ENCODE measurements at places on chromosomes 5 and 9.

GRCh38 chr5:145835848-145836239 is 702 bp upstream of the PRELID2 start:
- no peak for DNase-seq

DNA sequence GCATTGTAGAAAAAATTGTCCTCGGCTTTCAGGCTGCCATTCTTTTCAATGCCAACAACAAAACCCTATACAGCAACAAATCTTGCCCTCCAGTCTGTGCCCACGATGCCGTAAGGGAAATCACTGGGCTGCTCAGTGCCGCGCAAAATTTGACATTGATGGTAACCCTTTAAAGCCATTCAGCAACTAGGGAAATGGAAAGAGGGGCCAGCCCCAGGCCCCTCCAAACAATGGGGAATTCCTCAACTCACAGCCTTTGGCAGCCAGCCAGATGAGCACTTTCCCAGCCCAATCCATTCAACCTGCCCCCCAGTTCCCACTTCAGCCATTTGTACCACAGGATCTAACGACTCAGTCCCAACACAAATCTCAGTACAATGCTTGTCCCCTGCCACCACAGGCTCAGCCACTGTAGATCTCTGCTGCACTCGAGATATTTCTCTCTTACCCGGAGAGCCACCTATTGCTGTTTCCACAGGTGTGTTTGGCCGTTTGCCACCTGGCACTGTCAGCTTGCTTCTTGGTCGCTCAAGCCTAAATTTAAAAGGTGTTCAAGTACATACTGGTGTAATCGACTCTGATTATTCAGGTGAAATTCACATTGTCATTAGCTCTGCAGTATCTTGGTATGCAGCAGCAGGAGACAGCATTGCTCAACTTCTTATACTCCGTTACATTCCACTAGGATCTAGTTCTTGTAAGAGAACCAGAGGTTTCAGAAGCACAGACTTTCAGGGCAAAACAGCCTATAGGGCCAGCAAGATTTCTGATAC is 103.3 kb downstream of the SYK start:
- DNase-seq: no peak

- DNase-seq: no peak
Observed at GRCh38 chr9:92407818-92408217, 3.4 kb upstream of the OGN start.

GRCh38 chr9:86659413-86660046 is 287.8 kb downstream of the GAS1 start:
- no peak for DNase-seq

- no peak for DNase-seq
Observed at GRCh38 chr9:70924895-70925547, 196.4 kb downstream of the TRPM3 start.

DNA sequence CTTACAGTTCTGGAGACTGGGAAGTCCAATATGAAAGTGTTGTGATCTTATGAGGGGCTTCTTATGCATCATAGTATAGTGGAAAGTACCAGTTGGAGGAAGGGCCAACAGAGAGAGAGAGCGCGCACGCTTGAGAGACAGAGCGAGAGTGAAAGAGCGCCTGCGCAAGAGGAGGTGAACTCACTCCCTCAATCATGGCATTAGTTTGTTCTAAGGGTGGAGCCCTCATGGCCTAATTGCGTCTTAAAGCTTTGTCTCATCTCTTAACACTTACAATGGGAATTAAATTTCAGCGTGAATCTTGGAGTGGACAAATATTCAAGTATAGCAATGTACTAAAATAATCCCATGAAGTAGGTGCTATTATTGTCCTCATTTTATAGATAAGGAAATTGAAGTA is 303.2 kb downstream of the OSTF1 start:
- no peak for DNase-seq

- DNase-seq: no peak
Observed at GRCh38 chr5:143019614-143020515, 249.7 kb downstream of the ARHGAP26 start.

DNA sequence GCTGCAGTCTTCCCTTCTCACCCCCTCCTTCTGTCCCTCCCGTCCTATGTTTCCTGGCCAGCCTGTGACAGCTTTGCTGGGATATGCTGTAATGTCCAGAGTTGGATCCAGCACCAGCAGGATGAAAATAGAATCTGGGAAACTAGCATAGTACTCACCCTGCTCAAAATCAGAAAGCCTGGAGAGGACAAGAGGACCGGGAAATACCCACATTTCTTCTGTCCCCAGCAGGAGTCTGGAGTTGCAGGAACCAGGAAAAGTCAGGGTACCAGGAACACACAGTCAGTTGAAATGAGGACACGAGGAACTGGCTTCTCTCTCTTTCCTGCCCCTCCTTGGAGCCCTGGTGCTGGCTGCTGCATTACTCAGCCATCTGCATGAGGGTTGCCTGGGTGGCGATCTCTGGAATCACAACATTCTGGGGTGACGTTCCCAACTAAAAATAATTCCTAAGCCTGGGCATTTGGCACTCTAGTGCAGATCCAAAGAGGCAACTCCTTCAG is 59.6 kb upstream of the NFIL3 start:
- no peak for DNase-seq

- no peak for DNase-seq
Observed at GRCh38 chr5:59299006-59299405, 594.5 kb downstream of the PDE4D start.

DNA sequence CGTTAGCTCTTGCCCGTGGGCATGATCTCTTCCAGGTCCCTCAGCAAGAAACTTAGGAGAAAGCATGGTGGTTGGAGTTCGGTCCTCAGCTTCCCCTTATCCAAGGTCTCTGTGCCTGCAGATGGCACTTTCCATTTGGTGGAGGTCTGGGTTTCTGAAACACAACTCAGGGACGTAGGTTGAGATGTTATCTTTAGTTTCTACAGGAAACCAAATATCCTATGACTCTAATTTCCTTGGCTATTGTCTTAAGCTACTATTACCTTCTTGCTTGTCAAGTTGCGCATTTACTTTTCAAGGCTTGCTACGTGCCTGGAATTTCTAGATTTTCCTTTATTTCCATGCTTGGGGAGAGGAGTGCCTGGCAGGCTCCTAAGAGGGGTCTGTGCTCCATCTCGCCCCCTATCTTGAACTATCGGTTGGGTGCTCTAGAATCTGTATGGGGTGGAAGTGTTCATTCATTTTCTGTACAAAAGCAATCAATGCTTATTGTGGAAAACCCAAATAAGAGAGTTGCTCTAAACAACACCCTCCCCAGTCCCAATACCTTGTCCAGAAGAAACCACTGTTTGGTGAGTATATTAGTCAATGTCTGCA is 32.9 kb upstream of the KCNIP1 start:
- no peak for DNase-seq

- no peak for DNase-seq
Observed at GRCh38 chr5:114249823-114250222, 112.0 kb upstream of the KCNN2 start.

DNA sequence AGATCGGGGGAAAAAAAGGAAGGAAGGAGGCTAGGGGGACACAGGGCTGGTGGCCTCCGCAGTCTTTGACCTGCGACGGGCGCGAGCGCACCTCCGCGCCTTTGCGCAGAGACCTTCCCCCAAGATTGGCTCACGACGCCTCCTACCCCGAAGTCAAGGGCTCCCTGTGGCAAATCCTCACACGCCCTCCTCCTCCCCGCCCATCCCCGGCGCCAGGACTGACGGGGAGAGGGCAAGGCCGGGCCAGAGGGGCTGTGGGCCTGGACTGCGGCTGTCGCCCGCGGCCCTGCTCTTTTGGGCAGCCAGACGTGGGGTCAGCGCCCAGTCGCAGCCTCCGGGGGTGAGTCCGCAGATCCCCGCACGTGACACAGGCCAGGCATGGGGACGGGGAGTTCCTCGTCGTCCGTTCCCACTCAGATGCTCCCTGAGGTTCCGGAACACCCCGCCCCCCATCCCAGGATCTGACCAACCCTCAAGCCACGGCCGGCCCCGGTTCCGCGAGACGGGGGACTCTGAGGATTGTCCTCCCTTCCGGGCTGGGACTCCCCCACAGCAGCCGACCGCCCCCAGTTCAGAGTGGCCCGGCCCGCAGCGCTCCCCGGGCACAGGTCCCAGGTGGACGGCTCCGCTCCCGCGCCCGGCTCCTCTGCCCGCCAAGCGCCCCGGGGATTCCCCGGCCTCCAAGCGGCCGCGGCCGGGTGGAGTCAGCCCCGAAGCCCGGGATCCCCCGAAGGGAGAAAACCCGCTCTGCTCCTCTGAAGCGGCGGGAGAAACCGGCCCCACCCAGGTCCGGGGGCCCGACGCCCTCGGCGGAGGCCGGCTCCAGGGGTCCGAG is 543 bp upstream of the ANKRD33B start:
- DNase-seq: peak; percentile 44

DNA sequence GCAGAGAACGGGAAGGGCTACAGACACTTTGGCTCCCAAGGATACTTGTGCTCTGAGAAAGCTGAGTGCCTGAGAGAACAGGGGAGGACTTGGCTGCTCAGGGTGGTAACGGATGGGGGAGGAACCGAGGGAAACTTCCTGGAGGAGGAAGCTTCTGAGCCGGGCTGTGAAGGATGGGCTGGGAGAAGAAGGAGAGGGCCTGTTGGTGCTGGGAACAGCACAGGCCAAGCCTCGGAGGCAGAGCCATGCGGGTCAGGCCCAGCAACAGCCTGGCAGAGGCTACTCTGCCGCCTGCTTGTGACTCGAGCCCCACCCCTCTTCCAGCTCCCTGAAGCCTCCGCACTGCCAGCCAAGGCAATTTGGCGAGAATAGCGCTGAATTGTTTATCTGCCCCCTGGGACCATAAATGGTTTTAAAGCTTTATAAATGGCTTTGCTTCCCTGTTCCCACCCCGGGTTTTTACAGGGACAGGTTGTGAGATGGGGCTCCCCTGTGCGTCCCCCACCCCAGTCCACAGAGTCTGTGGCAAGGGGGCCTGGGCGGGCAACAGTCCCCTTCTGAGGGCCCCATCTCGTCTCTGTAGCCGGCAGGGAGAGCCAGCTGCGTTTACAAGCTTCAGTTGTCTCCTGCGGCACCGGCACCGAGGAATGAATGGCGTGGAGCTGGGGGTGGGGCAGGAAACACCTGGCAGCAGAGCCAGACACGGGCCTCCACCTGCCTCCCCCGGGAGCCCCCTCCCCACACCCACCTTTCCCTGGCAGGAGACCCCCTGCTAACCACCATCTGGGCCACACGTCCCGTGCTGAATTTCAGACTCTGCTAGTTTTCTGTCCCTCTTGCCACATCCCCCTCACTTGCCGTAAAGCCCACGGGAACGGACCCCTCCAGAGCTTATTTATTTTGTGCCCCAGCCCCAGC is 24.4 kb downstream of the FAM163B start:
- DNase-seq: no peak

DNA sequence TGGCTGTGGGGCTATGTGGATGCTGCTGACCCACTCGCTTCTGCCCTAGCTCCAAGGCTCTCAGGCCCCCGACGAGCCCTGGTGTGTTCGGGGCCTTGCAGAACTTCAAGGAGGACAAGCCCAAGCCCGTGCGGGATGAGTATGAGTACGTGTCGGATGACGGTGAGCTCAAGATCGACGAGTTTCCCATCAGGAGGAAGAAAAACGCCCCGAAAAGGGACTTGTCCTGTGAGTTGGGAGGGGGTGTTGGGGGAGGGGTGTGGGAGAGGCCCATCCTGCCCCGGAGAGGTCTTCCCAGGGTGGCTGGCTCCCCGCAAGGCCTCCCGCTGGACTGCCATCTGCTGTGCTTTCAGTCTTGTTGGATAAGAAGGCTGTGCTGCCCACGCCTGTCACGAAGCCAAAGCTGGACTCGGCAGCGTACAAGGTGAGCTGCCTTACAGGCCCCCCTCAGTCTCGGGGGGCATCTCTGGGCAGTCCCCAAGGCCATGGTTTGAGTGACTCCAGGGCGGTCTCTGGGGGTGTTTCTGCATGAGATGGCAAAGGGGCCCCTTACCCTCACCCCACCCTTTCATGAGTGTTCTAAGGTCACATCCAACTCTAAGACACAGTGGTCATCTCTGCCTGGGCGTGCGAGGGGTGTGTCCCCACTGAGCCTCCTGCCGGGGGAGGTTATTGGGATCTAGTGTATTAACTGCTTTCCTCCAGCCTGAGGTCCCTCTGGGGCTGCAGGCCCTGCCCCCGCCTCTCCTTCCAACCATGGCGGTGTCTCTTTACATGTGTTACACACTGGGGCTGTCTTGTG is 89.5 kb downstream of the PHF2 start:
- no peak for DNase-seq

- no peak for DNase-seq
Observed at GRCh38 chr5:138961221-138961620, 86.1 kb upstream of the LRRTM2 start.

- peak; percentile 60 for DNase-seq
Observed at GRCh38 chr5:80191991-80192398, 63.9 kb downstream of the SERINC5 start.

- no peak for DNase-seq
Observed at GRCh38 chr9:84781458-84781857, 111.9 kb downstream of the NTRK2 start.

- DNase-seq: no peak
Observed at GRCh38 chr9:97706246-97706645, 9.1 kb upstream of the XPA start.

DNA sequence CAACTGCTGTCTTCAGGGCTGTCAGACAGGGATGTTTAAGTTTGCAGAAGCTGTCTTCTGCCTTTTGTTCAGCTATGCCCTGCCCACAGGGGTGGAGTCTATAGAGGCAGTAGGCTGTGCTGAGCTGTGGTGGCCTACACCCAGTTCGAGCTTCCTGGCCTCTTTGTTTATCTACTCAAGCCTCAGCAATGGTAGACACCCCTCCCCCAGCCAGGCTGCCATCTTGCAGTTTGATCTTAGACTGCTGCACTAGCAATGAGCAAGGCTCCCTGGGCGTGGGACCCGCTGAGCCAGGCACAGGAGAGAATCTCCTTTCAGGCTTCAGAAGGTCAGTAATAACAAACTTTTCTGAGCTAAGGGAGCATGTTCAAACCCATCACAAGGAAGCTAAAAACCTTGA is 545.3 kb downstream of the TLE4 start:
- no peak for DNase-seq

GRCh38 chr5:5481633-5482032 is 59.2 kb downstream of the ICE1 start:
- no peak for DNase-seq

GRCh38 chr9:112925058-112925641 is 34.5 kb upstream of the SLC46A2 start:
- DNase-seq: no peak

DNA sequence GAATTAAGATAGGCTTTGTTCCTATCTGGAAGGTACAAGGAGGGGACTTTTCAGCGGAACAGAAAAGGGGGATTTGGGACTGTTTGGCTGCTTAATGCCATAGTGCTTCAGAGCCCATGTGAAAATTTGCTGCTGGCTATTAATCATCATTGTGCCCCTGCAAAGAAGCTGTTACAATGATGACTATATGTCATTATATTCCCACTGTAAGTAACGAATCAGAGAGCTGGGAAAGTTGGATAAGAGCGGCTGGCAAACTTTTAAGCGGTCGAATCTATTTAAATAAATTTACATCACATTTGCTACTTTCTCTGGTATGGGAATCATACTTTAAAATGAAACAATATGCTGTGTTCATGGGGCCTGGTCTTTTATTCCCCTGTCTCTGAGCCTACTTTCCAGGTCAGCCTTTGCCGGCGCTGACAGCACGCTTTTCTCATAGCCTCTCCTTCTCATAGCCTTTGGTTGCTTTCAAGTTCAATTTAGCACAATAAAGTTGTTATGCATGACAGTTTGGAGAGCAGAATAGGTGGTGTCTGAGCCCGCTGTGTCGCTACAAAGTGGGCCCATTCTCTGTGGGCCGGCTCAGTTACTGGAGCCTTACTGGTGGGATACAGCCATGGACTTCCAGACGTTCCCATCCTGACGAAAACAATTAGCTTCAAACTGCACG is 271.2 kb upstream of the TMEM161B start:
- no peak for DNase-seq

All from CD4-positive, alpha-beta memory T cell (primary cell).